Endothelial cell (in vitro differentiated cells): ENCODE measurements at places on chromosomes 6 and 20.
A peak's percentile ranks its signal among the peaks of the same experiment; 100 is the strongest.

DNA sequence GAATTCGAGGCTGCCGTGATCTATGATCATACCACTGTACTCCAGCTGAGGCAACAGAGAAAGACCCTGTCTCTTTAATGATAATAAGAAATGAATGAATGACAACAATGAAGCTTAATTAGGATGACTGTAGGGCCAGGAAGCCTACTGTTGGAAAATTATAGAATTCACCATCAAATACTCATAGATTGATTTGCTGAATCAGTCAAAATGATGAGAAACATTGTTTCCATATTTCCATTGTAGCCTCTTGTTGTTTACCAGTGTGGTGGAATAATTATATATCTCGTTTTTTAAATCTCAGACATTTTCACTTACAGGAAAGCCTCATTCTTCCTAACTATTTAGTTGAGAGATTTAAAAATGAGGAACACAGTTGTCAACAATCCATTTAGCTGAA, 96.2 kb downstream of the JAG1 start:
- no peak for DNase-seq

DNA sequence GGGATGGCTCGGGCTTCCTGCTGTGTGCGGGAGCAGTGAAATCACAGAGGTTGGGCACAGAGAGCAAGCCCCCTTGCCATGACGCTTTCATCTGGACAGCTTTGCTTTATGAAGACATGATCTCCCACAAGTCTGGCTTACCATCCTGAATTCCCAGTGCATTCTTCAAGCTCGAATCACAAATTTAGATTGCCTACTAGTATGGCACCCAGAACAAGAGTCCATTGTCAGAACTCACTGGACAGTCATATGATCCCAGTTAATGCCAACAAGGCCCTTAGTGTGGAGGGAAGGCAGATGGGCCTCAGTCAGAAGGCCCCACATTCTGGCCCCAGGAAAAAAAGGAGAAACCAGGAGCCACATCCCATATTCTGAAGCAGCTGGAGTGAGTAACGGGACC, 147.3 kb upstream of the FOXQ1 start:
- no peak for DNase-seq

DNA sequence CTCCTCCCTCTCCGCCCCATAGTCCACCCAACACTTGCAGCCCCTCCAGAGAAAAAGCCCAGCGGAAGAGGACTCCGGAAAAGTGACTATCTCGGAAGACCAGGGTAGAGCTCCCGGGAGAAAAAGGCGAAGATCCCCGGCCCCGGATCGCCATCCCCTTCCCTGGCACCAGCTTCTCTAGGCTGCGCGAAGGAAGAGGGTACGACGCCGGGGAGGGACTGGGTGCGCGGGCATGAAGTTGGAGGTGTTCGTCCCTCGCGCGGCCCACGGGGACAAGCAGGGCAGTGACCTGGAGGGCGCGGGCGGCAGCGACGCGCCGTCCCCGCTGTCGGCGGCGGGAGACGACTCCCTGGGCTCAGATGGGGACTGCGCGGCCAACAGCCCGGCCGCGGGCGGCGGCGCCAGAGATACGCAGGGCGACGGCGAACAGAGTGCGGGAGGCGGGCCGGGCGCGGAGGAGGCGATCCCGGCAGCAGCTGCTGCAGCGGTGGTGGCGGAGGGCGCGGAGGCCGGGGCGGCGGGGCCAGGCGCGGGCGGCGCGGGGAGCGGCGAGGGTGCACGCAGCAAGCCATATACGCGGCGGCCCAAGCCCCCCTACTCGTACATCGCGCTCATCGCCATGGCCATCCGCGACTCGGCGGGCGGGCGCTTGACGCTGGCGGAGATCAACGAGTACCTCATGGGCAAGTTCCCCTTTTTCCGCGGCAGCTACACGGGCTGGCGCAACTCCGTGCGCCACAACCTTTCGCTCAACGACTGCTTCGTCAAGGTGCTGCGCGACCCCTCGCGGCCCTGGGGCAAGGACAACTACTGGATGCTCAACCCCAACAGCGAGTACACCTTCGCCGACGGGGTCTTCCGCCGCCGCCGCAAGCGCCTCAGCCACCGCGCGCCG, 822 bp downstream of the FOXQ1 start:
- peak; percentile 41 for DNase-seq

DNA sequence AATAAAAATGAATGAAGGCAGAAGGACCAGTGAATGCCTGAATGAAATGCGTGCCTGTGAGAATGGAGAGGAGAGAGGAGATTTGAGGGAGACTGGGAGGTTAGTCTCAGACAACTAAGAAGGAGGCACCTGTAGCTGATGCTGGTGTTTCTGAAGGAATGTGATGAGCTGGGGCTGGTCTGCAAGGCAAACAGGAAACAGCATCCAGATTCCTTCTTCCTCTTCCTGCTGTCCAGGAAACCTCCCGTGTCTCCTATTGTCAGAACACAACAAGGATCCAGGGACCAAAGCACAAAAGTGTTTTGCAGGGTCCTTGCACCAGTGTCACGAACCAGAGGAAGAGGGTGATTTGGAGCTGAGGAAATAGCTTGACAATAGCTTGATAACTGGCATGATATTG, 50.4 kb upstream of the TAB2 start:
- DNase-seq, result peak; percentile 39

DNA sequence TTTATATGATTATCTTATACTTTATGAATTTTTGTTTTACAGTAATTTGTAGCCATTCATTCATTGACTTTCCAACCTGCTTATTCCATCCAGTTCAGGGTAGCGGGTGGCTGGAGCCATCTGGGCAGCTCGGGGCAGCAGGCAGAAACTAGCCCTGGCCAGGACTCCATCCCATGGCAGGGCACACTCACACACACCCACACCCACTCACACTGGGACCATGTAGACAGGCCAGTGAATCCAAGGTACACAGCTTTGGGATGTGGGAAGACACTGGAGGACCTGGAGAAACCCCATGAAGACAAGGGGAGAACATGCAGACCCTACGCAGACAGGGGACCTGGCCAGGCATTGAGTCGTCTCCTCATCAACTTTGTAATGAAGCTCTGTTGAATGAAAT, 84.8 kb downstream of the ADGRG6 start:
- no peak for DNase-seq
